ENCODE measurements at places on chromosomes 11 and 22.

DNA sequence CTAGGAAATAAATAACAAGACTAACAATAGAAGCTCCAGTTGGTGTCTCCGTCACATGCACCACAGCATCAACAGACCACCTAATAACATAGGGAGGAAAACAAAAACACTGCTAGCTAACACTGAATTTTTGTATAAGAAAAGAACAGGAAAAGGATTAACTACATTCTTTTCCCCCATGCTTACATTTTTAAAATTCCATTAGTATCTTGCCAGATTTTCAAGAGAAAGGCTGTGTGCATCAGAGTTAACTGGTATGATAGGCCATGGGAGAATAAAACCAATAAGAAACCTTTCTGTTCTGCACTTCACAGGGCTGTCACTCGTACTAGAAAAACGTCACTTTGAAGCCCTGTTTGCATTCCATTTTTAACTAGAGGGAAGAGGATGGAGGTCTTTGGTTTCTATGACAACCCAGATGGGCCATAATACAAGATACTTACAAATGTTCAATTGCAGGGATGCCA lies 79.0 kb downstream of the LARGE2 start:
- DNase-seq, result peak; percentile 17

DNA sequence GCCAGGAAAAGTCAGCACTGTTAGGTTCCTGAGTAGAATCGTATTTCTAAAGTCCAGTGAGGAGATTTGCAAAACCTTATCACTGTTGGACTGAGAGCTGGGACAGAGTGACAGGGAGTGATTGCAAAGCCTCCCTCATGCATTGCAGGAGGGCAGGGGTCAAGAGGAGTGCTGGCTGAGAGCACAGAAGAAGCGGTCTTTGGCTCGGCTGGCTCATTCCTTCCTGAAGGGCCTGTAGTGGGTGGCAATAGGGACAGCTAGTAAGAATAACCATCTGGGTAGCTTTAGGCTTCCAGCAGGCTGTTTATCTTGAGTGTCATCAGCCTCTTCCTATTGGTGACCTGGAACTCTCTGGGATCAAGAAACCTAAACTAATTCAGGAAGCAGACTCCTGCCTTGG lies 53.4 kb downstream of the CD44 start:
- DNase-seq, result no peak

DNA sequence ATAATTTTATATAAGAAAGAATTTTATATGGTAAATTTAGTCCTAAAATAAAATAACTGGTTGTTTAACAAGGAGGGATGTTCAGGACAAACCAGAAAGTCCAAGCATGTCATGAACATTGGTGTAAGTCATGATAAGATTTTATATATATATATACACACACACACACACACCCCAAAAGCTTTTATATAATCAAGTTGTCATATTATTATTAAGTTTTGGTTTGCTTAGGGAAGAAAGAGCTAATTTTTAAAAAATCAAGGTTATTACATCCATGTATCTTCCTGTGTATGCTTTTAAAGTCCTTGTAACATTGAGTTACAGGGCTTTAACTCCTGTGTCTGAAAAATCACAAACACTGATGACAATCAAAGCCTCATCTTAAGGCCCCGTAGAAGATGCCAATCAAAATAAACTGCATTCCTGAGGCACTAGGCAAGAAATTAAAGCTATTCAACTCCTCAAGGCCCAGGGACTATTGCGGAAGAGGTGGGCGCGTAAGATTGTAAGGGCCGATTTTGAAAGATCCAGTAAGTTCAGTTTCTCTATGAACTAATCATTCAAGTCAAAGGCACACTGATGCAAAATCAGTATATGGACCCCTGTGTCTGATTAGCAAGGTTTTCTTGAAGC lies 16.8 kb downstream of the APOL6 start:
- DNase-seq, result no peak

DNA sequence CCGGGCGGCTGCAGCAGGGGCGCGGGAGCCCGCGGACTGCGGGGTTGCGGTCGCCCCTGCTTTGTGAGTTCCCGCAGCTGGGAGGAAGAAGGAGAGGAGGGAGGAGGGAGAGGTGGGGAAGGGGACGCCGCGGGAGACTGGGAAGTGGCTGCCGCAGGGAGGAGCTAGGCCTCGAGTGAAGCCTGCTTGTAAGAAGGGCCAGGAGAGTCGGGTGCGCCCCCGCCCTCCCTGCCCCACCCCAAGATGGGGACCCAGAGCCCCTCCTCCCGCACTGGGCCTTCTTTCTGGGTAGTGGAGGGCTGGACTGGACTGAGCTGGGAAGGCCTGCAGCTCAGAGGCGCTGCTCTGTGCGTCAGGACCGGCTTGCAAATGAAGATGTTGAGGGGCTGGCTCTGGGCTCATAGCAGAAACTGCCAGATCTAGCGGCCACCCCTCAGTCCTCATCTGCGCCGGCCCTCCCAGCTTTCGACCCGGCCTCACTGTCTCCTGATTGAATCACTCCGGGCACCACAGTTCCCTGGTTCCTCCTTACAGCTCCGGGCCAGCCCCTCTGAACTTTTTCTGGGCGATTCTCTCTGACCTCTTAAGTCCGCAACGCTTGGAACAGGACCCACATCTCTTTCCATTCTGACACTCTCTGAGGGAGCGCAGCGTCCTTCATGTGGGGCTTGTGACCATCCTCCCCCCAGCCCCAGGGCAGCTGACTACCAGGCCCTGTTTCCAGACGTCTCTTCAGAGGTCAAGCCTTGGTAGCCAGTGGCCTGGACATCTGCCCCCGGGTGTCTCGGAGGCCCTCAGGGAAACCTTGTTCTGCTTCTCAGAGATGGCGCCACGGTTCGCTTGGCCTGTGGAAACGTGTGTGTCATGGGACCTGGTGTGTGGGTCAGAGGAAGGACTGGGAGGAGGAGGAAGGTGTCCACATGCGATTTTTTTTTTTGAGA lies 21.9 kb downstream of the SERPINH1 start:
- no peak for DNase-seq

GRCh38 chr11:47946682-47947559 lies 33.4 kb upstream of the PTPRJ start:
- peak; percentile 91 for DNase-seq

GRCh38 chr22:43012390-43012789 lies 2.6 kb downstream of the PACSIN2 start:
- no peak for DNase-seq

GRCh38 chr11:28584992-28585391 lies 476.8 kb downstream of the METTL15 start:
- DNase-seq, result no peak

GRCh38 chr22:27709919-27710675 lies 91.5 kb downstream of the MN1 start:
- DNase-seq, result no peak

DNA sequence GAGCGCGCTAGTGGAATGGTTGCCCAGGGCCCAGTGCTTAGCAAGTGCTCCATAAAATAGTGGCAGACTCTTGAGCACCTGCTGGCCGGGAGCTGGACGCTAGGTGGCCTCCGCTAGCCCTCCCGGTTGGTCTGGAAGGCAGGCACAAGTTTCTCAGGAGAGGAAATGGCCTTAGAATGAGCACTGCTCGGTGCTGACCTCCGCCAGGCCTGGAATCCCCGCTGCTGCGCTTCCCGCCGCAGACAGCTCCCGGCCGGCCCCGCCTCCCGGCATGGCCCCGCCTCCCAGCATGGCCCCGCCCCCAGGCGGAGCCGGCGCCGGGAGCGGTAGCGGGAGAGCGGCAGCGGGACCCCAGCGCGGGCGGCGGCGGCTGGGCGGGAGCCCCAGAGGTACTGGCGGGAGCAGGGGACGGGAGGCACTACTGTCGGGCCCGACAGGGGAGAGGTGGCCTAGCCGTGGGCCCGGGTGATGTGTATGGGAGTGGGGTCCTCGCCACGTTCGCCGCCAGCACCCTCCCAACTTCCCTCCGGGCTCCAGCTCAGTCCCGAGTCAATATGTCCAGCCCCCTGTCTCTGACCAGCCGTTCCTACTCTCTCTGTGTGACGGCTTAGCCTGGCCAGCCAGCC lies at the start of gene SIPA1:
Gene SIPA1 (plus strand): TSS at position 308 of the 626 bp plus-strand sequence. CDS start 2,821 bp downstream, outside the sequence.
- DNase-seq, result peak; percentile 94

DNA sequence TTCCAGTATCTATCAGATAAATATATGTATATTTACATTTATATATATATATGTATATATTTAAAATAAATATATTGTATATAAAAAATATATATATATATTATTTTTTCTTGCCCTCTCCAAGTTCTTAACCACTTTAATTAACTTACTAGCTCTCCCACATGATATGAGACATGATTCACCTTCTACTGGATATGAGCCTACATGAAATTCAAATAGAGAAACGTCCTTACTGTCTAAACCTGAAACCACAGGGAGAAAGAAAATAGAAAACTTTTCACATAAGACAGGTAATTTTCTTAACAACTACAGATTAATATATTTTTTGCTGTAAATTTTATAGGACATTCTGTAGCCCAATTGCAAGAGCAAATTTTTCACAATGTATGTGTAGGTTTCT lies 391.6 kb downstream of the ETS1 start:
- DNase-seq, result no peak

- DNase-seq, result no peak
Observed at GRCh38 chr22:18067548-18068341, 10.0 kb upstream of the PEX26 start.

DNA sequence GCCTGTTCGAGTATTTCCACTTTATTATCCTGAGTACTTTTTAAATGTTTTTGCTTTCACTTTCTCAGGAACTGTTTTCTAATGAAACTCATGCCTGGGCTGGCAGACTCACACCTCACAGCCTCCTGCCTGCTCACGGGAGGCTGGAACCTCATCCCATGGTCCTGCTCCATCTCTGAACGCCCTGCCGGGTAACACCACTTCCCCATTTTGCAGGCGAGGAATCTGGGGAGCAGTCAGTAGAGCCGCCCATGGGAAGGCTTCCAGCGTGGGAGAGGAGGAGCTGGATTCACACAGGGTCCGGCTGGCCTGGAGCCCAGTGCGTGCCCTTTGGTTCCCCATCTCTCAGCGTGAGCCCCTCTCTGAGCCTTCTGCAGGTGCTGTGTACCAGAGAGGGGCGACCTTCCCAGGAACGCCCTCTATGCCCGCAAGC lies 53.6 kb downstream of the SCUBE1 start:
- no peak for DNase-seq

DNA sequence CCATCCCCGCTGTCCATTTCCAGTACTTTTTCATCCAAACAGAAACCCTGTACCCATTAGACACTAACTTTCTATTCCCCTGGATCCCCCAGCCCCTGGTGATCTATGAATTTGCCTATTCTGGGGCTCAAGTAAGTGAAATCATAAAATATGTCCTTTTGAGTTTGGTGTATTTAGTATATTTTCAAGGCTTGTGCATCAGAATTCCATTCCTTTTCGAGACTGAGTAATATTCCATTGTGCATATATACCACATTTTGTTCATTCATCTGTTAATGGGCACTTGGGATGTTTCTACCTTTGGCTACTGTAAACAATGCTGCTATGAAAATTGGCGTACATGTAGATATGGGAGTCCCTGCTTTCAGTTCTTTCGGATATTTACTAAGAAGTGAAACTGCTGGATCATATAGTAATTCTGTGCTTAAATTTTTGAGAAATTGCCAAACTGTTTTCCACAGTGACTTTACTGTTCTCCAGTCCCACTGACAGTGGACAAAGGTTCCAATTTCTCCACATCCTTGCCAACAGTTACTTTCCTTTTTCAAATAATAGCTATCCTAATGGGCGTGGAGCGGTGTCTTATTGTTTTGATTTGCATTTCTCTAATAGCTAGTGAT lies 16.1 kb downstream of the APLP2 start:
- DNase-seq, result no peak

GRCh38 chr11:394034-394857 lies at the start of gene PKP3:
PKP3 (plus strand) TSS chr11:394209; CDS start chr11:394293, 84 bp downstream.
- no peak for DNase-seq

GRCh38 chr11:66981976-66982578 lies 7.0 kb downstream of the C11orf86 start:
- DNase-seq, result peak; percentile 94

DNA sequence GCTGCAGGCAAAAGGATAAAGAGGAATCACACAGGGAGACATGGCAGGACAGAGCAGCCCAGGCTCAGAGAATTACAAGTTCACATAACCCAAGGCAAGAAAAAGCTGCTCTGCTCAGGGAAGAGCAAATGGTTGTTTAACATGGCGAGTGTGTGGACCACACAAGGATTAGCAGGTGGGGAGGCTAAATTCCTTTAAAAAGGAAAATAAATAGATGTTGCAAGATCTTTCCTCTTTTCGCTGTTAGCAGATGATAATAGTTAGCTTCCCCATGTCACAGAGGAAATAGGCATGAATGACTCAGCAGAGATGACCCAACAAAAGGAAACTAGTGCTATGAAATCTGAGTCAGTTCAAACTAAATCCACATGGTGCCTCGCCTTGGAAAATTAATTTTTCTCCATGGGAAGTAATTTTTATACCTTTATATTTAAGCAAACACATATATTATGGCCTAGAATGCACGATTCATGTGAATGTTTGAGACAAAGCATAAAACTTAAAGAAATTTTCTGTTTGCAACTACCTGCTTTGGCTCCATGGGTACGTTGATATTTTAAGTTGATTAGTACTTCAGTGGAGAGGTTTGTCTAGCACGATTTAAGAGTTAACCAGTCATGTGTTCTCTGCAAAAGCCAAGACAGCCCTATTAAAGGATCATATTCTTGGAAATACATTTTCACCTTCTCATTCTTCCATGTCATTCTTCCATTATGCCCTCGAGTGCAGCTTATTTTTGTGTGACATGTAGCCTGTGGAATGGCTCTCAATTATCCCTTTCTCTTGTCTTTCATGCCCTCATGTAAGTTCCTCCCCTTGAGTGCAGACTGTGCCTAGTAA lies 38.5 kb upstream of the FJX1 start:
- no peak for DNase-seq

DNA sequence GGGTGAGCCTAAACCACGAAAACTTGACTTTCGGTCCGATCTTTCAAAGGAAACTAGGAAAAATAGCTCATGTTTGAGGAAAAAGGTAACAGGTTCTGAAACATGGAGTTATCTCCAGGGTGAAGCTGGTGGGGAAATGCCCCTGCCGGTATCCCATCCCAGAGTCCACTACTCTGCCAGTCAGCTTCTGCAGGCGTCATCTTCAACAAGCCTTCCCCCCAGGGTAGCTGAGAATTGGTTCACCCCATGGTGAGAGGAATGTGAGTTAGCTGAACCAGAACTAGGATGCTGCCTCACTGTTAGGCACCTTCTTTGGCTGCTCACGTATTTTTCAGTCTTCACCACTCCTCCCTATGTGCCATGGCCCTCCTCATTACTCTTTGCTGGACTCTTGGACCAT lies 1.1 kb downstream of the GVQW3 start:
- no peak for DNase-seq

DNA sequence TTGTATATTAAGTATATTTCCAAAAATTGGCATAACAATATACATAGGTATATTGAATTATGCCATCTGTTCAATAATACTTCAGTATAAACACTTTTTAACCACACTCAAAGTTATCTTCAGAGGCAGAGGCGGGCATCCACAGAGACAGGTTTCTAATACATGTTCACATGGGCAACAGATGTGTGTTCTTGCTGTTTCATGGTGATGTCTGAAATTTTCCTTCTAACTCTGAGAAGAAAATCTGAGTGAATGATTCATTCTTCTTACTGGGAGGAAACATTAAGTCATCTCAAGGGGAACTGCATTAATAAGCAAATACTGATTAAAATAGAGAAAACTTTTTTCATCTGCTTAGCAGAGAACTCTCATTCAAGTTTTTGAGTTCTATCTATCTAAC lies 1074.5 kb downstream of the LRRC4C start:
- DNase-seq, result no peak
